ENCODE measurements at places on chromosomes 2 and 18.
A peak's percentile ranks its signal among the peaks of the same experiment; 100 is the strongest.

GRCh38 chr2:231710799-231711676, 2.7 kb downstream of the PTMA start:
- no peak for DNase-seq

DNA sequence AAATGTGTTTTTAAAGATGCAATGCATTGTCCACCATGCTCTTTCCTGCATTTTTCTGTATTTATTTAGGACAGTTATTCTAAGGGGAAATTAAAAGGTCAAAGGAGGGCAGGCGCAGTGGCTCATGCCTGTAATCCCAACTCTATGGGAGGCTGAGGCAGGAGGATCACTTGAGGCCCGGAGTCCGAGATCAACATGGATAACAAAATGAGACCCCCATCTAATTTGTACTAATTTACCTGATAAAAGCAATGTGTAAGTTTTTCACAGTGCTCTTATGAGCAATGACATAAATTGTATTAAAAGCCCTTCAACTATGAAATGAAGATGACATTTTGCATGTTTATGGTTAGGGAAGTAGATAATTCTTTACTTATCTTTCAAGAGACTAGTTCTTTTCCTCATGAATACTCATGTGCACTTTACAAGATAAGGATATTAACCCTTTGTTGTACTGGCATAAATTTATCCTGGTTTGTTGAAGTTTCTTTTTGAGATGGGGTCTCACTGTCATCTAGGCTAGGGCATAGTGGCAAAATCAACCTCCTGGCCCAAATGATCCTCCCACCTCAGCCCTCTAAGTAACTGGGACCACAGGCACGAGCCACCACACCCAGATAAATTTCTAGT, 9.7 kb downstream of the HSBP1L1 start:
- no peak for DNase-seq

DNA sequence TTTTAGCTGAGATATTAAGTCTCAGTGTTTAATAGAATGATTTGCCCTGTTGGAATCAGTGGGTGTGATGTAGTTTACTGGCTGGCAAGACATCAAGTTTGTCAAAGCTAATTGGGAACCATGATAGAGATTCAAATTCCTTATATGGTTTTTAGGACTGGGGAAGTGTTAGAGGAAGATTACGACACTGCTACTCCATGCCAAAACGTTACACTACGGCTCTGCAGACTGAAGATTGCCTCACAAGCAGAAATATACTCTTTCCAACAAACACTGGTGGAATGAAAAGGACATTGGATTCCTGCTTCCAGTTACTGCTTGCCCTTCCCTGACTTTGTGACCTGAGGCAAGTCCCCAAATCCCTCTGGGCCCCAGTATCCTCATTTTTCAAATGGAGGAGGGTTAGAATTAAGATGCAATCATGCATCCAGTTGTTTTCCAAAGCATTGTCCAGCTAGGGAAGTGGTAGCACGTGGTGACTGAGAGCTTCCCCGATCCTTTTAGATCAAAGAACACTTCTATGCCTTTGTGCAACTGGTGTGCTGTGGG, 147.6 kb downstream of the CDC42EP3 start:
- DNase-seq = no peak

GRCh38 chr18:8004792-8005191, 437.7 kb downstream of the PTPRM start:
- no peak for DNase-seq

DNA sequence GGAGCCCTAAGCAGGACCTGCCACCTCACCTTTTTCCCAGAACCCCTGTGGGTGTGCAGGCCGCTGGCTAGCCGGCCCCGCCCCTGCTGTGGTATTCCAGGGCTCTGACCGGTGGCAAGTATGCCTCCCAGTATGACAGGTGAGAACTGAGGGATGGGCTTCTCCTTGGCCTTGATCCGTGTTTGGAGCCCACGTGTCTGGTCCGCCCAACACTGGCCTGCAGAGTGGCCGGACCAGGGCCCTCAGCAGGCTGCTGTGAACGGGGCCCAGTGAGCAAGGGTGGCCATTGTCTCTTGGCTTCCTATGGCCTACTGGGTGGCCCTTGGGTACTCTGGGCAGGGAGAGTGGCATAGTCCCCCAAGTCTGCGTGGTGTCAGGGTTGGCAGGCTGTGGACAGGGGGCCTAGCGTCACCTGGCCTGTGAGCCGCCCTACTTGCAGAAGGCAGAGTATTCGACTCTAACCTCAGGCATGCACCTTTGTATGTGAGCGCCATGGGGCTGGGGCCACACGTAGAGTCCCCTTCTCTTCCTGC, 1.8 kb downstream of the RNPEPL1 start:
- DNase-seq = peak; percentile 60

DNA sequence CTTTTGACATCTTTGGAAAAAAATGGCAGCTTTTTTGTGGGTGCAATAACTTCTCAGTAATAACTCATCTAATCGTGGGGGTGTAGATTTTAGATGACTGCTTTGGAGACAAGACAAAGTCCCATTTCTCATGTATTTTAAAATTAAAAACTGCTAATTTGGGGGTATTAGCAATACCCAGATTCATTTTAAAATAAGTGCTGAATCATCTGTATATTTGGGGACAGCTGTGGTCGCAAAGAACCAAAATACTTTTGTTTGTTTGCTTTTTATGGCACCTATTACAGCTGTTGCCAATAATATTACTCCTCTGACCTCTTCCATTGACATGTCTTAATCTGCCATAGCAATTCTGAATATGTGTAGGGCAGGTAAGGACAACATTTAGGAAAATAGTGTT, 45.4 kb downstream of the STAT1 start:
- no peak for DNase-seq

DNA sequence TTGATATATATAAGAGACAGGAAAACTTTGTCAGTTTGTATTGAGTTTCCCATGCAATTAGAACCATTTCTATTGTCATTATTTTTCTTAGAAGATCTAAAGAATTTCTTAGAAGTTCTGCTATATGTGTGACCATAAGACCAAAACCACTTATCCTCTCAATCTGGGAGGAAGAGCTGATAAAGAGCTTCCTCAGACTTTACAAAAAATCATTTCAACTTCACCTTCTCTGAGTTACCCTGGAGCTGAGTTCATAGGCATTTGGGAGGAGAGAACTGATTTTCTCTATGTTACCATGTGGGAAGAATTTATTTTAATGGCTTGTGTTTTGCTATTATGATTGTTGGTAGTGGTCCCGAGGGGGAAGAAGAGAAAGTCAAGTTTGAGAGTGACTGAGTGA, 329.3 kb downstream of the GPD2 start:
- DNase-seq = no peak

DNA sequence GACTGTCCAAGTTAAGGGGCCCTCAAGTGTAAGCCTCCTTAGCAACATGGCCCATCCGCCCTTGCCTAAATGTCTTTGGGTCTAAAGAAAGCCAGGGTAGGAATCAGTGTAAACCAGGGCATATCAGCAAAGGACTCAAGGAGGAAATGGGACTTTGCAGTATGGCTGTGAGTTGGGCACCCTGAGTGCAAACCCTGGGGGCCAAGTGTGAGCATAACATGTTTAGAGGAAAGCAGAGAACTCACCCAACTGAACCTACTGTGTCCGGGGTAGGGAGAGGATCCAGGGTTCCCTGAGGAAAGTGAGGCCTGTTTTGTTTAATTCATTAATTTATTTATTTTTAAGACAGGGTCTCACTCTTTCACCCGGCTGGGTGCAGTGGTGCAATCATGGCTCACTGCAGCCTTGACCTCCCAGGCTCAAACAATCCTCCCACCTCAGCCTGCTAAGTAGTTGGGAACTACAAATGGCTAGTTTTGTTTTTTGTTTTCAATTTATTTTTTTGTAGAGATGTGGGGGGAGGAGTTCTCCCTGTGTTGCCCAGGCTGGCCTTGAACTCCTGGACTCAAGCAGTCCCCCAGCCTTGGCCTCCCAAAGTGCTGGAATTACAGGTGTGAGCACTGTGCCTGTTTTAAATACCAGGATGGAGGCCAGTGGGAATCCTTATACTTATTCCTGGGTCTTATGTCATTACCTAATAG, 51.0 kb upstream of the ACTR3 start:
- no peak for DNase-seq

GRCh38 chr18:32911660-32912284, 138.9 kb upstream of the KLHL14 start:
- DNase-seq = no peak

GRCh38 chr2:31219131-31219969, 2.0 kb upstream of the CAPN14 start:
- DNase-seq = peak; percentile 45

DNA sequence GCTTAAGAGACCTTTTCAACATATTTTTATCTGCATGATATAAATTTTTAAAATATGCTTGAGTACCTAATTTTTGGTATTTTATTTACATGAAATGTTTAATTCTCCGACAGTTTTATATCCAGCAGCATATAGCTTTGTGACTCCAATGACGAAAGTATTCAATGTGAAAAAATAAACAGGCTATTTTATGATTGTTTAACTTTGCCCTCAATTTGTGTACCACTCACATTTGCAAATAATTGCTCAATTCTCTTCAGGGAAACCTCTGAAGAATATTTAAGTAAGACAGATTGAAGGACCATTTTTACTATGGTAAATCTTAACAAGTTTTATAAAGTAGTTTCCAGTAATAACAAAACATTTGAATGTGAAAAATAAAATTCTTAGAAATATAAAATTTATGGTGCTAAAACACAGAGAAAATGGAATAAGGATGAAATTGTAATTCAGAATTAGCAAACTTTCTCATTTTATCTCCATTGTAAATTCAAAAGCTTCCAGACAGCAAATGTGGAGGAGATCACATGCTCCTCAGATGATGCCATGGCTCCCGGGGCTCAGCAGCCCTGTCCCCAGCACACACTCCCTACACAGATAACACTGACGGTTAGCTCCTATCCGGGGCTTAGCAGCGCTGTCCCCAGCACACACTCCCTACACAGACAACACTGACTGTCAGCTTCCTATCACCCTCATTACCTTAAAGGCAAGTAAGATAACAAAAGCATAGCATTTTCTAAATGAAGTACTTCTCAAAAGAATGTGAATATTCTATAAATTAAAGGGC, 39.7 kb downstream of the SH3YL1 start:
- no peak for DNase-seq

DNA sequence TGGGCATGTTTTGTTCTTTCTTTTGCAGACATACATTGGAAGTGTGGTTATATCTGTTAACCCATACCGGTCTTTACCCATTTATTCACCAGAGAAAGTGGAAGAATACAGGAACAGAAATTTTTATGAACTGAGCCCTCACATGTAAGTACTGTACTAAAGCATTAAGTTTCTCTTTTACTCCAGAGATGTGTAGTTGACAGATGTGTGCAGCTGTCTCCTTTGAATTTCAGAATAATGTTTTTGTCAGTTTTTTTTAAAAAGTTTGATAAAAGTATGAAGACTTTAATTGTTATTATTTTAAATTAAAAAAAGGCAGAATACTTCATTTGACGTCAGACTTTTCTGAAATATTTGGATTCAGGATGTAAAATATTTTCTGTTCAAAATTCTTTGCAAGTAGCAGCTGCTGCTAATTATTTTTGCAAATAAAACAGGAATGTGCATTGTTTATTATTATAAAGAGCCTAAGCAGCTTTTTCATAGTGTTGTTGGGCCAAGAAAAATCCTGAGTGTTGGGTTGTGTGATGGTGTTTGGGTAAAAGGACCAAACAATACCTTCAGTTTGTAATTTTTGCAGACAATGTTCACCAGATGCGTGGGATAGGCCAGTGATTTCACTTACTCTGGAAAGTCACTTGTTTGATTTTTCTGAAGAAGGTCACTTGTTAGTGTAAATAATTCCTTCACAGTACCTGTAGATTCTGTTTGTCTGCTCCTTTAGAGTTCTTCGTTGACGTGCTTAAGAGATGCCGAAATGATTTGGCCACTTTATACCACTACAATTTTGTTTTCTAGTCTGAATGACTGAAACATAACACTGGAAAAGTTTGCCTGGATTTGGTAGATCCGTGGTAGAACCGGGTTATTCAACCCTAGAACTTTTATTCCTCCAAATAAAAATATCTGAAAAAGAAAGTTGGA, 51.1 kb downstream of the MYO1B start:
- no peak for DNase-seq

GRCh38 chr2:214379227-214379626, 31.6 kb upstream of the VWC2L start:
- DNase-seq = no peak

DNA sequence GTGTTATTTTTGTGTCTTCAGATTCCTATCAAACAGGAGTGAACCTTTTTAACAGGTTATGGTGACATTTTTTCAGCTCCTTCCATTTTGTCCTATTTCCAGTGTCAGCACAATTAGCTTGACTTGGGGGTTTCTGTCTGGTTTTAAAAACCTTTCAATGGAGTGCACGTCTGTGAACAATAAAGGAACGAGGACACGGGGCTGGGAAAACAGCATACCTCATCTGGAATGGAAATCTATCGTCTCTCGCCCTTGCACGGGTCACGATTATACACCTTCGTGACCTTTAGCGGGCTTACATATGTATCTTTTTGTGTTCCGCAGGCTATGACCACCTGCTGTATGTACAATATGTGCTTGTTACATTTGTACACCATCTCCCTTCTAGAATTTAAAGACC, 2.3 kb upstream of the ZNF532 start:
- no peak for DNase-seq

GRCh38 chr2:233464531-233465240, 101.9 kb downstream of the USP40 start:
- no peak for DNase-seq

- DNase-seq = no peak
Measured at GRCh38 chr18:2032036-2032435, 539.3 kb downstream of the METTL4 start.
